Stimulated activated CD4-positive, alpha-beta T cell treated with anti-CD3 and anti-CD28 coated beads, Interleukin-1b, Interleukin-23, amount 100 ng/mL, for 1 hour (primary cell): ENCODE measurements at places on chromosomes 1 and 21.
A peak's percentile ranks its signal among the peaks of the same experiment; 100 is the strongest.

DNA sequence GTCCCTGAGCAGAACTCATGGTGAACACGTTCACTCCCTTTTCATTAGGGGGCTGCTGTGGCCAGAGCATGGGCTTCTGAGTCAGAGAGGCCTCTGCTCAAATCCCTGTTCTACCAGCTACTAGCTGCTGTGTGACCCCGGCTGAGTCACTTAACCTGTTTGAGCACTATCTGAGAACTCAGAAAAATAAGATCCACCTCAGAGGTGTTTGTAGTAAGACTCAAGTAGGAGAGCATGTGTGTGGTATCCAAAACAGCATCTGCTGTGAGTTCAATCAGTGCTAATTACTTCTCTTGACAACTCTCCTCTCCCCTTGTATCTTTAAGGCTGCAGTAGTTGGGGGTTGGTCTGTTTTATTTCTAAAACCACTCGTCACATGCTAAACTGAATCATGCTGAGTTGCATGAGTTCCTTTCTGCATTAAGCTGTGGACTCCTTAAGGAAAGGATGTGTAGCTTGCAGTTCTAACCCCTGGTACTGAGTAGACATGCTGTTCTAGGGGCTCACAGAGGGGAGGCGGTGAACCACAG, 39.7 kb upstream of the JUN start:
- DNase-seq, result no peak

- DNase-seq, result no peak
Measured at GRCh38 chr1:30919025-30919881, 10.7 kb upstream of the SDC3 start.

- no peak for DNase-seq
Measured at GRCh38 chr1:216075339-216075738, 347.9 kb downstream of the USH2A start.

DNA sequence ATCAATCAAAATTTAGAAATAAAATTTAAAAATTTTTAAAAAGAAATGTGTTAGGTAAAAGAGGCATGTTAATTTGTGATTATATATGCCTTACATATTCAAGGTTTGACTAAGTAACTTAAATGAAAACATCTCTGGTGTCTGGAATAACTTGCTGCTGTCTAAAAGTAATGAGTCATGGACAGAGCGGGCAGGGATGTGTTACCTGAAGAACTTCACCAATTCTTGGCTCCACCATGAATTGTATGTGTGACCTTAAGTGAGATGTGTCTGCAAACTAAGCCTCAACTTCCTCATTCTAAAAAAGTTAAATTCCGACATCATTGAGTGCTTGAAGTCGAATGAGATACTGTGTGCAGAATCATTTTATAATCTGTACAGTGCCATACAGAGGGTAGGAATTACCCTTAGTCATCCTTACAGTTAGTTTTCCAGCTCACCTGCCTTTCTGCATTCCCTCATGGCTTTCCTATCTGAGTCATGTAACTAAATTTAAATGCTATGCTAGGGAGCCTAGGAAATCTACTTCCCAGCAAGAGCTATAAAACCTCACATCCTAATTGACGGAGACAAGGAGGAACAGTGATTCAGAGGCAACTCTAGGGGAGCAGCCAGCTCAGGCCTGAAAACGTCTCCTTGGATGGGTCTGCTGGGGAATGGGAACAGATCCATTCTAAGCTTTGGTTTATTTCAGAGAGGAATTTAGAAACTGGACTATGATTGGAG, 100.7 kb upstream of the TSPAN2 start:
- no peak for DNase-seq

- no peak for DNase-seq
Measured at GRCh38 chr1:60745484-60745883, 336.9 kb upstream of the NFIA start.

- DNase-seq, result no peak
Measured at GRCh38 chr1:921011-921837, 2.5 kb upstream of the SAMD11 start.

- DNase-seq, result no peak
Measured at GRCh38 chr1:64472805-64473204, 2.9 kb downstream of the CACHD1 start.

- no peak for DNase-seq
Measured at GRCh38 chr1:158089925-158090637, 90.6 kb upstream of the CD1D start.

- no peak for DNase-seq
Measured at GRCh38 chr1:221439747-221440501, 302.0 kb downstream of the DUSP10 start.

GRCh38 chr1:32972814-32973428, 8.3 kb upstream of the RNF19B start:
- no peak for DNase-seq

DNA sequence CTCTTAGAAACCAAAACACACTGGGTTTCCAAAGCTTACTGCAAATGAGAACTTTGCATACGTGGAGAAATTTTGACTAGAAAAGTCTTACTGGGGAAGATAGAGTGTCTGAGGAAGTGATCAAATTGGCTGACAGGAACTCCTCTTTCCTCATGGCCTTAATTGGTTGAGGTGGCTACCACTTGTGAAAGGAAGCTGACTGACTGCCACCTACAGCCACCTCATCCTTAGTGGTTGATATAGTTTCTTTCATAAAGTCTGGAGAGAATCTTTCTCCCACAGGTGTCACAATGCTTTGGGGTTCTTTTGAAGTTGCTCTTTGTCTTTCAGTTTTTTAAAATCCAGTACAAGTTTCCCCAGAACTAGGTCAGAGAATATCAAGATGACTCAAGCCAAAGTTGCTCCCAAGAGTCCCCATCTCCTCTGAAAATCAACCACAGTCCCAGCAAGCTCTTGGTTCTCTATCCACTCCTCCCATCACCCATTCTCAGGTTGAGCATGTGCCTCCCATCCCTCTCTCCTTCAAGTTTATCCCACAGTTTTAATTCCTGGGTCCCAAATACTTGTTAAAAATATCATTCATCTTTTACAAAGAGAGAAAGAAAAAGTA, 43.3 kb downstream of the GPR88 start:
- DNase-seq, result no peak

GRCh38 chr1:228062085-228062791, 20.3 kb upstream of the ARF1 start:
- no peak for DNase-seq

DNA sequence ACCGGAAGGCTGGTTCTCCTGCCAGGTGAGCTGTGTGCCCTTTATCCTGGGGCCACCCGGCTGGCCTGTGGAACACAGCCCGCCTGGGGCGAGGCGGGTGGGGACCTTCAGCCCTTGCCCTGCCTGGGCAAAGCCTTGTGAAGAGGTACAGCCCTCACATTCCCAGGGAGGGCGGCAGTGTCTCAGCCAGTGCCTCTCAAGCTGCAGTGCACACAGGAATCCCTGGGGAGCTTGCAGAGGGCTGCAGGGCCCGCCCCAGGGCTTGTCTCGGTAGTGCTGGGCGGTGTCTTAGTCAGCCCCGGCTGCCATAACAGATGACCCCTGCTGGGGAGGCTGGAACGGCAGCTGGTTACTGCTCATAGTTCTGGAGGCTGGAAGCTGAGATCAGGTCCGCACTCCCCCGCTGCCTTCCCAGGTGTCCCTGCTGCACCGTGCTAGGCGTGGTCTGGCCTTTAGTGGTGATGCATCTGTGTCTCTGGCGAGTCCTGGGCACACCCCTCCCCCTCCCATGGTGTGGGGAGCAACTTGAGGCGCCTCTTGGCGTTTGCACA, 12.6 kb downstream of the DFFB start:
- no peak for DNase-seq

DNA sequence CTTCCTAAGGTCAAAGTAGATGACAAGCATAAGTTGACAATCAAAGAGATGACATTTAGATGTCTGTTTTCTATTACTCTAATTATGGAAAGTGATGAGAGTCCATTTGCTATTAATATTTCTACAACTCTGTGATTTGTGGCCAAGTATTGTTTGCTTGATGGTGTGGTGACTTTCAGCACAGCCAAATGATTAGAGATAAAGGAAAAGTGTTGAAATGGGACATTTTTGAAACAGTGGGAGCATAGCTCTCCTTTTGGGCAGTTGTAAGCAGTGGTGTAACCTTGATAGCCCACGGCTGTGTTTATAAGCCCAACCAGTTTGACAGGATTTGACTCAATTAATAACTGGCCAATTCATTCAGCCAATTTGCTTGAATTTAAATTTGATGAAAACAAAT, 31.6 kb downstream of the ZC3H11B start:
- DNase-seq, result no peak

DNA sequence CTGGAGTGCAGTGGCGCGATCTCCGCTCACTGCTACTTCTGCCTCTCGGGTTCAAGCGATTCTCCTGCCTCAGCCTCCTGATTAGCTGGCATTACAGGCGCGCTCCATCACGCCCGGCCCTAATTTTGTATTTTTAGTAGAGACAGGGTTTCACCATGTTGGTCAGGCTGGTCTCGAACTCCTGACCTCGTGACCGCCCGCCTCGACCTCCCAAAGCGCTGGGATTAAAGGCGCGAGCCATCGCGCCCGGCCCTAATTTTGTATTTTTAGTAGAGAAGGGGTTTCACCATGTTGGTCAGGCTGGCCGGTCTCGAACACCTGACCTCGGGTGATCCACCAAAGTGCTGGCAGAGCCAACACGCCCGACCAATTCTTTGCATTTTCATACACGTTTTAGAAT, 48.0 kb upstream of the LCE5A start:
- DNase-seq, result no peak

- DNase-seq, result no peak
Measured at GRCh38 chr1:89489047-89489729, 35.4 kb upstream of the LRRC8B start.

GRCh38 chr1:235873045-235873444, 6.3 kb upstream of the LYST start:
- no peak for DNase-seq

- DNase-seq, result peak; percentile 72
Measured at GRCh38 chr1:32350785-32351398, 11.4 kb downstream of the FAM229A start.

GRCh38 chr1:90730243-90731022, 13.3 kb upstream of the BARHL2 start:
- DNase-seq, result no peak

DNA sequence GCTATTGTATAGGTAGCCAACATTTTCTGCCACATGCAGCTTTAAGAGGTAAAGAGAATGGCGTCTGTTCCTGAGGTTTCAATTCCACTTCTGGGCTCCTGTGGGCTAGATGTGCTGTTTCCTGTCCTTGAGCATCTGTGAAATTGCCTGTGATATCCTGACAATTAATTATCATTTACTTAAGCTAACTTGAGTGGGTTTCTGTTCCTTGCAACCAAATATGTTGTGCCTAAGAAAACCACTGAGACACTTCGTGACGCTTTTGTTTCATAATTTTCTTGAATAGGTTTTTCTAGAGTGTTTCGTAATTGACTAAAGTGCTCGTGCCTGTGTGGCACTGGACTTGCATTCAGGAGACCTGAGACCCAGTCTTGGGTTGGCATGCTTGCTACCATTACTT, 127.3 kb upstream of the POU3F1 start:
- no peak for DNase-seq

DNA sequence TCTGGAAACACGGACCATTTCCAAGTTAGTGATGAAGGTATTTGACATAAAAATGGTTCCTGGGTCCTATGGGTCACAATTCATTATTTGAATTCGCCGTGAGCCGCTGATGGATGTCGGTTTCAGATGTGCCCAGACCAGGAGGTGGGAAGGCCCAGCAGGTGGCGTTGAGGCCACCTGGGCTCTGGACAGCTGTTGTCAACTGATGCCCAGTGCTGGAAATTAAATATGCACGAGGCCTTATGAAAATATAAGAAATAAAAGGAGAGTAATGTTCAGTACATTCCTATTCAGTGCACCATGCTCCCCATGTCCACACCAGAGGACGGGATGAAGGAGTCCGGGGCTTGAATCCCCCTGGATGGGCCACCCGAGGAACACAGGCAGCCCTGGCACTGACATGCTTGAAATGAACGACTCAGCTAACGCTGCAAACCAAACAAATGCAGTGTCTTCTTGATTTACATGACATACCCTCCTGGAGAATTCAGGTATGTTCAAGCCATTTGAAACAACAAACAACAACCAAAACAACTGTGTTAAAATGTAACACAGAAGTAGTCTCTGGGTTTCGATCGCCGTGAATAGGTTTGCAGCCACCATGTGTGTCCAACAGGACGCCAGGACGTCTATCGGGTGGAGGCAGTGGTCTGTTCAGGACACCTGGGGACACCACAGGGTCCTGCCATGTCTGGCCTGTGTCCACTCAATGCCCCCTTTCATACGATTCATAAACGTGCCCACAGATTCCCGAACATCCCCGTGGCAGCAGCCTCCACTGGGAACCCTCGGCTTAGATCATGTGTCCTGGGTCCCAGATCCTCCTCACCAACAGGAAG, 6.1 kb downstream of the TFF3 start:
- no peak for DNase-seq

DNA sequence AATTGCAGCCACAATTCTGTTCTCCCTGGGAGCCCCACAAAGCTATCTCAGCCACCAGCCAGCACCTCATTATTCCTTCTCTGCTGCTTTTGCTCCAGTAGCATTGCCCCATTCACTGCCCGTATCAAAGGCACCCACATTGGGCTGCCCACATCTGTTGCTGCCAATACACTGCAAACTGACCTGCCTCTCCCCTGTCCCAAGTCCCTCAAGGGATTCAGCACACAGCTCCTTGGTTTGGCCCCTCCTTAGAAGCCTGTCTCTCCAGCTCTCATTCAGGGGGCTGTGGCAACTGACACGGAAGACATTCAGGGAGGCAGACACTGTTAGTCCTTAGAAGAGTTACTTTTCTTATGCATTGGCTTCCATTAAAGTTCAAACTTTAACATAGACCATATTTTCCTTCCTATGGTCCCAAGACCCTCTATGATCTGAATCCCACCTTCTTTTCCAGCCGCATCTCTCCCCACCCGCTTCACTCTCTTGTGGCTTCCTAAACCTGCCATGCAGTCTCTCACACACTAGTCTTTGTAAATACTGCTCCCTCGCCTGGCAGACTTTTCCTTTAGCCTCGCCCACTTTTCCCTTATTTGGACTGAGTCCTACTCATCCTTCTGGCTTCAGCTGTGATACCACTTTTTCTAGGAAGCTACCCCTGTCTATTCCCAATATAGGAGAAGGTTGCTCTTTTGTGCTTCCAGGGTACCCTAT, 19.3 kb upstream of the KLHDC8A start:
- no peak for DNase-seq

GRCh38 chr21:39071623-39072214, 111.5 kb downstream of the PSMG1 start:
- DNase-seq, result no peak

DNA sequence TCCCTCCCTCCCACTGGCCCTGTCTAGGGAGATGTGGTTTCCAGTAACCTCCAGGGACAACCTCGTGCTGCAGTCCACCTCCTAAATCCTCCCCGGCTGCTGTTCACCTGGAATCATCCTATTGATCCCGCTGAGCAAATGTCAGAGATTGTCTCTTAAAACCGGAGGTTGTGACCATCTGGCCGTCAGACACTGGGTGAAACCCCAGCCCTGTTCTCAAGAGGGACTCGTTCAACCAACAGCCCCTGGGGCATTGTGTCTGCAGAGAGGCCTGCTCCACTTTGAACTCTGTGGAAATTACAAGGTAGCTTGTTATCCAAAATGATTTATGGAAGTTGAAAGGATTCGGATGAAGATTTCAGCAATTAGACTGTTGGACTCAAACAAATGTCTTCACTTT, 498.0 kb downstream of the MATN1 start:
- DNase-seq, result no peak

GRCh38 chr1:53330819-53331218, 2.9 kb upstream of the LRP8 start:
- no peak for DNase-seq
